H9 (cell line): ENCODE measurements at places on chromosomes 16 and 17. TPM values are rescaled to one million over a fixed set of nuclear protein-coding genes. Genes with fewer than 3 reads are reported as not detected.

PIPOX gene
- total RNA-seq, result 26.8 and 30.1 TPM in 2 replicates

CCR7 gene
- total RNA-seq, result 0.31 TPM in 1 of 2 replicates, not detected in the other

GRCh38 chr17:50479522-50480141, 972 bp downstream of the RSAD1 start:
- peak; percentile 94 for DNase-seq

GRCh38 chr17:18225642-18226283, 328 bp downstream of the LLGL1 start:
- no peak for DNase-seq

DNA sequence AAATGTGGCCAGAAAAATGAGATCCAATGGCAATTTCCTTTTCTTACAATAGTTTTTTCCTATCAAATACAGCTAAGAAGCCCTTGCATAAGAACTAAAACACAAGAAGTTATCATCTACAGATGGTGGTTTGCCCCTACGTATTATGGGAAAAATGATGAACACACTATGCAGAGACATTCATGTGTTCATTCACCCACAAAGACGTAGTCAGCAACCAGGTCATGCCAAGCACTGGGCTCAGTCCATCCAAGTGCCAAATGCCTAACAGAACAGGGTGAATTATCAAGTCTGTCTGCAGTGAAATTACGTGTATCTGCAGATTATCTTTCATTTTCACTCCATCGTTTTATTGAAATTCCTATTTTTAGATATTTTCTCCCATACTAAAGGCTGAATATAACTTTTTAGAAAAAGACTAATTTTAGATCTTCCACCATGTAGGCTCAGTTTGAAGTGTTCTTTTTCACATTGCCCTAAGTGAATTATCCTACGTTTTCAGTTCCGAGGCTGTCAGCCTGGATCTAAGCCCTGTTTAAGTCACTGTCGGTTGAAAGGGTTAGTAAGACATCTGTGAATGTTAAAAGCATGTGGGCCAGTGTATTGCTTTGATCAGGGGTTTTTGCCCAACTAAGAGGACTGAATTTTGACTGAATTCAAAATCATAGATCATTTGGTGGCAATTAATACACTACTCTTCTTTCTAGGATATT, 78.1 kb upstream of the DHX40 start:
- DNase-seq, result no peak

DNA sequence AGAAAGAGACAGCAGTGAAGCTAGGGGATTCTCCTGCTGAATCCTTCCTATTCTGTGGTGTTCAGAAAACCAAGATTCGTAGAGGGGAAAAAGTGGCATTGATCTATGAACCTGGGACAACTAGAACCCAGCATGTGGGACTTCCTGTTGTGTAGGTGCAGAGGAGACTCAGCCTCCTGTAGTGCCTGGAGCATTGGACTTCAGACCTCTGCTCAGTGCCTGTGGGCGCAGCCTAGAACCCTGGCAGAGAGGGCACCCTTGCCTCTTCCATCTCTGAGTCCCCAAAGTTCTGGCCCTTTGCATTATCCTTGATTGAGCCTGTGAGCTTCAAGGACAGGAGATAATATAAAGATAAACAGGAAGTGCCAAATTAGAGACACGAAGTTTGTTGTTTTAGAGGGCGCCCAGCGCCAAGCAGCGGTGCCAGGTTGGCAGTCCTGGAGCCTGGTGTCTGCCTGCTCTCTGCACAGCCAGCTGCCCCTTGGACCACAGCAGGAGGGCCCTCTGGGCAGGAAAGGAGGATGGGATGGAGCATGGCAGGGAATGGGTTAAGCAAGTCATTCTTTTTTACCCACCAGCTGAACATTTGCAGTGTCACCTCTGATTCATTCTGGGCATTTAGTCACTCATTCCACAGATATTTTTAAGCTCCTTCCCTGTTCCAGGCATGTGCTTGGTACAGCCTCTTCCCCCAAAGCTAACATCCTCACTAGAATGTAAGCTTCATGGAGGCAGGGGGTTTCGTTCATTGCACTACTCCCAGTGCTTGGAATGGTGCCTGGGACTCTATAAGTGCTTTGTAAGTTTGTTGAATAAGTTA, 11.9 kb upstream of the SP6 start:
- DNase-seq, result no peak

DNA sequence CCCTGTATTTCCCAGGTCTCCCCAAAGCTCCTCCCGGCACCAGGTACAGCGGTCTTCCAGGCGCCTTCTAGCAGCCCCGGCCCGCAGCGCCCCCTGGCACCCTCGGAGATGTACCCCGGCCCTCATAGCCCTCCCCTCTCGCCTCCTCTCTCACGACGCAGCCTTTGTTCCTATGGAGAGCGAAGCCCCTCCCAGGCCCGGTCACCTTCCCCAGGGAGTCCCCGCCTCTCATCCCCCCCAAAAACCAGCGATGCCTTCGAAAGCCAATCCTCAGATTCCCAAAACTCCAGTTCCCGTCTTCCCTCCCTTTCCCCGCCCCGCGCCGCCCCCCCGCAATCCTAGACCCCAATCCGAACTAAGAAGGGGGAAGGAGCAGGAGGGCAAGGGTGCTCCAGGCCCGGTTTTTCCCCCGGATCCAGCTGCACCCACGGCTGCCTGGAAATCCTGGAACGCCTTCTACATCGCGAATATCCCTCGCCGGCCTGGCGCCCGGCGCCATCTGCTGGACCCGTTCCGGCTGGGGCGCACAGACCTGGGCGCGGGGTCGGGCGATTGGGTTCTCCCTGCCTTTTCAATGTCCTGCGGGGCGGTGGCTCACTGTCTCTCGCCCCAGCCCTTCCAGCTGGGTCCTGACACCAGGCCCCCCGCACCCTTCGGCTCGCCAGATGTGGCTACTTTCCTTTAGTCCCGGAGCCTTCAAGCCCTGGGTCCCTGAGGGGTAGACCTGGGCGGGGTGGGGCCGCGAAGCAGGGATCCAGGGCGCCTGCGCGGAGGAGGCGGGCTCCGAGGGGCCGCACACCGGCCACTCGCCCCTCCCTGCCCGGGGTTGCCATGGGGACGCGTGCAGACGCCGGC, at the start of gene DNAH2:
Gene DNAH2, plus strand, starts transcription at position 844 of the 855 bp plus-strand sequence. CDS start 1,991 bp downstream, outside the sequence.
- peak; percentile 98 for DNase-seq

DNA sequence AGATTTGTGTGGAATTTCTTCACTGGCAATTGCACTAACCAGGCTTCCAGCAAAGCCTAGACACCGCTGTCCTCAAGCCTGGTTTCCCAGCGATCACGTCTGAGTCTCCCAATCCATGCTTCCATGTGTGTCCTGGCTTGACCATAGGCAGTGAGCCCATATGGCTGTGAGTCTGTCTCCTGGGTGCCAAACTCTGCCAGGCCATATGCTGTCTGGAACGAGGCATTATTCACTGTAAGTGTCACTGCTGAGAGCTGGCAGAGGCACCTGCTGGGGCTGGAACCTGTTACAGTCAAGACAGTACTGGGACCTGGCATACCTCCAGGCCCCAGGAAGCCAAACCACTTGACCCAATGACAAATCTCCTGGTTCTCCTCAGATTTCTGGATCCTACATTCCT, 60.4 kb downstream of the HS3ST2 start:
- DNase-seq, result no peak

CAPNS2 gene
- 0.29 TPM in 1 of 2 replicates, not detected in the other for total RNA-seq
